Neuronal stem cell (in vitro differentiated cells): ENCODE measurements at places on chromosomes 2 and 18.
A peak's percentile ranks its signal among the peaks of the same experiment; 100 is the strongest.

DNA sequence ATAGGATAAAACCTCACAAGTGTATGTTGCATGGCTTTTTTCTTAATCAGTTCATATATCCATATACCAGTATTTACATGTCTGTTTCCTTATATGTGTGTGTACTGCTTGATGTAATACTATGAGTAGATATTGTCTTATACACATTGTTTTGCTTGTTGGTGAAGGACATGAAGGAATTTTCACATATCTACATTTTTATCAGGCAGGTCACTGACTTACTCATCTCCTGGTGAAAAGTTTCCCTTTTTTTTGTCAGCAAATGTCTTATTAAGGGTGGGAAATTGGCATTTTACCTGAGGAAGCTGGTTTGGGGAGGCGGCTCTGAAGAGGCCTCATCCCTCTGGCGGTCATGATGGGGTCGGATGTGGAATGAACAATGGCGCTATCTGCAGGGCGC, 61.4 kb upstream of the LYPD1 start:
- no peaks in the 10 kb centered on the region for H3K4me1 ChIP-seq
- no peaks in the 10 kb centered on the region for H3K27me3 ChIP-seq
- no peaks in the 10 kb centered on the region for H3K36me3 ChIP-seq
- no peak overlapping the region for H3K27ac ChIP-seq
- no peak overlapping the region for H3K4me3 ChIP-seq
- DNase-seq, result no peak

- peaks cover 3% of the 10 kb centered on the region for H3K4me1 ChIP-seq
- no peak for DNase-seq
- H3K36me3 ChIP-seq, result no peaks in the 10 kb centered on the region
- H3K27me3 ChIP-seq, result peaks cover 10% of the 10 kb centered on the region
- no peak overlapping the region for H3K4me3 ChIP-seq
Measured at GRCh38 chr2:88355486-88355885, 97.0 kb downstream of the FOXI3 start.

DNA sequence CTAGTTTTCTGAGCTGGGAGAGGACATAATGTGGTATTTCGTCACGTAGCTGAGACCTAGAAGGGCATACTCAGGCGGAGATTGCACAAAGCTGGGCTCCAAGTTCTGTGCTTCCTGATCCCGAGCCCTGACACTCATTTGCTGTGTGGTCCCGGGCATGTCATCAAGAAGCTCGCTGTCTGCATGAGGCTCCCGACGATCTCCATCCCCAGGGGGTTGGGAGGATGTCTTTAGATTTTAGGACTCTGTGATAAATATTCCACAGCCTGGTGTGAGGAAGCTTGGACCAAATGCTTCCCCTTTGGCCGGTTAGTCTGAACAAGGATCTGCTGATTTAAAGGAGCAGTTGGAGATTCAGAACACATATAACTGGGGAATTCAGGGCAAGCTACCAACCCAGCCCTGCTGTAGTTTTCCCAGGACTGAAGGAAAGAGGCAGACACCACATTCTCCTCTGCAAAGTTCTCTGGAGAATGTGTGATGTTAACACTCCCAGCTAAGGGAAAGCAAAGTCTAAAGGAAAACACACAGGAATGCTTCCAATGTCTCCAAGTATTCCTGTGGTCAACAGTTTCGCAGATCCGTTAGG, 2.3 kb downstream of the KCNE4 start:
- H3K27me3 ChIP-seq, result no peaks in the 10 kb centered on the region
- H3K36me3 ChIP-seq, result no peaks in the 10 kb centered on the region

DNA sequence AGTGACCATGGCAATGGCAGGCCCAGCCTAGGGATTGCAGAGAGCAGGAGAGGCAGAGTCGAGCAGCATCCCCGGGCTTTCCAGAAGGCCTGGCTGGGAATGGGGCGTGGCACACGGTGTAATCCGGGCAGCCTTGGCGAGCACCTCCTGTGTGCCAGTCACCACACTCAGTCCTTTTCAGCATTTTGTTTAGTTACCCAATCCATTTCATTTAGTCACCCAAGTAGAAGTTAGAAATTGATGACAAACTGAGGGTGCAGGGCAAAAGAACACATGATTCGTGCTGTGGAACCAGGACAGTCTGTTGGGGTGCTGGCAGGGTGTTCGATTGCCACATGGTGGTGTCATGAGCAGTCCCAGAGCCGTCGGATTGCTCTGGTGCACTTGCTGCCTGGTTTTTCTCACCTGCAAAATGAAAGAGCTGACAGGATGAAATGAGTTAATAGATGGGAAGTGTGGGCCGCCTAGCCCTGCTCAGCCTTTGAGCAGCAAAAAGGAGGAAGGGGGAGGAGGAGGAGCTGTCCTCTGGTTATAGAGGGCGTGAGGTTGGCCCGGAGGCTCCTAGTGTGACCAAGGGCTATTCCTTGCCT, 299.4 kb downstream of the AGAP1 start:
- no peak for DNase-seq
- H3K4me3 ChIP-seq, result no peak overlapping the region
- H3K36me3 ChIP-seq, result peaks cover 6% of the 10 kb centered on the region
- no peaks in the 10 kb centered on the region for H3K4me1 ChIP-seq
- no peaks in the 10 kb centered on the region for H3K27me3 ChIP-seq

GRCh38 chr2:176518823-176519222, 249.6 kb downstream of the MTX2 start:
- DNase-seq, result no peak
- H3K27me3 ChIP-seq, result peaks cover 3% of the 10 kb centered on the region
- no peak overlapping the region for H3K4me3 ChIP-seq
- peaks cover 3% of the 10 kb centered on the region for H3K4me1 ChIP-seq
- H3K36me3 ChIP-seq, result no peaks in the 10 kb centered on the region

DNA sequence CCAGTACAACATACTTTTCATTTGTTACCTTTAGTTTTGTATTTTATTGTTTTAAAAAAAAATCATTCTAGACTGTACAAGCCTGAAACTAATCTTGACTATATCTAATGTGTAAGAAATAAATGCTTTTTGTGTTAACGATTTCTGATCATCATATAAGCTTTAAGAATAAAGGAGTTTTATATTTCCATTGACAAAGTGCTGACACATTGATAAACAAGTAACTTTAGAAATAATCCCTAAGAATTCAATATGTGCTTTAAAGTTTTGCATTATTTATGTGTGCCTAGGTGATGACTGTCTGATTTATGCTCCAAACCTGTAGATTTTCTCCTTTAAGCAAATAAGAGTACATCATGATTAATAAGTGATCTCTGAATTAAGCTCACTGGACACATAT, 247.2 kb upstream of the BOD1L2 start:
- no peak overlapping the region for H3K27ac ChIP-seq
- H3K4me3 ChIP-seq, result no peak overlapping the region
- no peak for DNase-seq

- H3K4me3 ChIP-seq, result no peak within 1 kb of the TSS
- H3K27me3 ChIP-seq, result no peaks in the 10 kb centered on the region
- DNase-seq, result no peak
- no peaks in the 10 kb centered on the region for H3K36me3 ChIP-seq
- H3K27ac ChIP-seq, result no peak within 1 kb of the TSS
Measured at GRCh38 chr2:202072737-202073401, at the start of gene KIAA2012. TSS of gene KIAA2012 (plus strand) at chr2:202073255. CDS start at chr2:202073628, 373 bp downstream.

GRCh38 chr2:11998626-11999378, 252.4 kb downstream of the LPIN1 start:
- no peaks in the 10 kb centered on the region for H3K36me3 ChIP-seq
- no peaks in the 10 kb centered on the region for H3K4me1 ChIP-seq
- H3K27ac ChIP-seq, result no peak overlapping the region
- no peaks in the 10 kb centered on the region for H3K27me3 ChIP-seq

- H3K27me3 ChIP-seq, result no peaks in the 10 kb centered on the region
- H3K27ac ChIP-seq, result no peak overlapping the region
- no peak for DNase-seq
- H3K4me1 ChIP-seq, result peaks cover 13% of the 10 kb centered on the region
Measured at GRCh38 chr2:26890341-26891000, 42.5 kb downstream of the DPYSL5 start.

GRCh38 chr2:137348301-137348700, 583.0 kb downstream of the THSD7B start:
- H3K27me3 ChIP-seq, result no peaks in the 10 kb centered on the region
- DNase-seq, result no peak
- no peaks in the 10 kb centered on the region for H3K36me3 ChIP-seq

- peaks cover 3% of the 10 kb centered on the region for H3K27me3 ChIP-seq
- no peak overlapping the region for H3K27ac ChIP-seq
- DNase-seq, result no peak
- H3K36me3 ChIP-seq, result no peaks in the 10 kb centered on the region
Measured at GRCh38 chr2:48756289-48756688, 765 bp upstream of the LHCGR start.

- peaks cover 1% of the 10 kb centered on the region for H3K4me1 ChIP-seq
- no peaks in the 10 kb centered on the region for H3K27me3 ChIP-seq
- H3K36me3 ChIP-seq, result no peaks in the 10 kb centered on the region
- H3K27ac ChIP-seq, result no peak overlapping the region
Measured at GRCh38 chr18:73948497-73948896, 199.1 kb downstream of the FBXO15 start.

- no peak overlapping the region for H3K27ac ChIP-seq
- no peaks in the 10 kb centered on the region for H3K27me3 ChIP-seq
- H3K4me1 ChIP-seq, result peaks cover 7% of the 10 kb centered on the region
- DNase-seq, result no peak
- H3K36me3 ChIP-seq, result no peaks in the 10 kb centered on the region
Measured at GRCh38 chr2:212974692-212975091, 176.7 kb downstream of the IKZF2 start.

DNA sequence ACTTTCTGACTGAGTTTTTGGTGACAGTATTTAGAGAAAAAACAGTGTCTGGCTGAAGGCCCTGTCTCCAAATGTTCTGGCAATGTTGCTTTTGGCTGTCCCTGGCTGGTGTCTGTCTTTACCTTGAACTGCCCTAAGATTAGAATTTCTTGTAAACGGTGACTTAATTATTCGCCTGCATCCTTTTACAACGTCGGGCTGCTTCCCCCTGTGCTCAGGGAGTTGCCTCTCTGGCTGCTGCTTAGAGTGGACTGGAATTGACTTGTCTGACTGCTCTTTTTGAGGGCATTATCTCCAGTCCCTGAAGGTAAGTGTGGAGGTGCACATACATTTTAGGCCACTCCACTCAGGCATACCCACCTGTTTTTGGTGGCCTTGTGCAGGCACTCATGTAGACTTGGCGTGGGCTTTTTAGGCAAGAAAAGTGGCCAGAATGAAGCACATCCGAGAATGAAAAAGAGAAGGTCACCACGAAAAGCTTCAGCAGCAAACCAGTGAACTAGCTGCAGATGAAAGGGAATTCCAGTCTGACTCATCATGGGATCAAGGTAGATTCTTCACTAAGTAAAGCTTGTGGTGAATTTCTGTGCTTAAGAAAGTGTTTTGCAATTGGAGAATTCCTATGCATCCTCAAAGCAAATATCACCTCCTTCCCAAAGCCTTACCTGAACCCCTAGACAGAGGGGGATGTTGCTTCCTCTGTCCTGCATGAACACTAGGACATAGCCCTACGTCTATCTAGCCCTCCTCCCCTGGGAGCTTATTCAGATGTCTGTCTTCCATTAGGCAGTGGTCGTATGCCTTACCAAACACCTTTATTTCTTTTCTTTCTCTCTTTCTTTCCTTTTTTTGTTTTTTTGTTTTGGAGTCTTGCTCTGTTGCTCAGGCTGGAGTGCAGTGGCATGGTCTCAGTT, 230.3 kb upstream of the TRIB2 start:
- no peaks in the 10 kb centered on the region for H3K36me3 ChIP-seq
- no peaks in the 10 kb centered on the region for H3K4me1 ChIP-seq
- no peak for DNase-seq
- H3K27ac ChIP-seq, result no peak overlapping the region
- no peaks in the 10 kb centered on the region for H3K27me3 ChIP-seq

DNA sequence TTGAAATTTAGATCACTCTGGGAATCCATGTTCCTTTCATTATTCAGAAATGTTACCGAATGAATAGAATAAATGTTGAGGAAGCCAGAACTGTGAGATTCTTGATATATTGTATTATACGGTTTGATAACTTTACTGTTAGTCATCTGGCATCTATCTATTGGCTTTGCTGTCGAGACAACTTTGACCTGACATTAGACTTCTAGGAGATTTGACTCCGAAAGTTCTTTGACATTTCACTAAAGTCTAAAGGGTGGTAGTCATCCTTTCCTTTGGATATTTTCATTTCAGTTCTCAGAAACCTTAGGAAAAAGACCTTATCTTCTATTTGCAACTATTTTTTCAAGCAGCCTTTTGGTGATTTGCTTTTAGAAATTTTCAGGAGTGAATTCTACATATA, 1.9 kb downstream of the BMPR2 start:
- H3K27ac ChIP-seq, result no peak overlapping the region
- DNase-seq, result no peak
- H3K27me3 ChIP-seq, result no peaks in the 10 kb centered on the region
- no peaks in the 10 kb centered on the region for H3K36me3 ChIP-seq
- no peak overlapping the region for H3K4me3 ChIP-seq
- H3K4me1 ChIP-seq, result peaks cover 5% of the 10 kb centered on the region

DNA sequence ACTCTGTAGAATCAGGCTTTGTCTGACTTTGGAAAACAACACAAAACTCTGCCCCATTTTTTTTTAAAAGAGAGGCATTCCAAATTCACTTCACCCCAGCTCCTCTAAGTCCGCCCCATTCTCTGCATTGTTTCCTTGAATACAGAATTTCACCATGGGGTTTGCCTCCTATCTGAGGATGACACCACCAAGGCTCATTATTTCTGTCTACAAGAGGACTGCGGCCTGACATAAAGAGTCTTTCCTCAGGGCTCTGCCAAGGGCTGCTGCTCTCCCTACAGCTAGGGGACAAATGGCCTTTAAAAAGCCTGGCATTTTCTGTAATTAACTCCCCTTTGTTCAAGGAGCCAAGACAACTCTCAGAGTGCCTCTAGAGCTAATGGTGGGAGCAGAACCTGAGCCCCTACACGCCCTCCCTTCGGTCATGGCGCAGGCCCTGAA, 4.6 kb downstream of the CHST10 start:
- H3K4me1 ChIP-seq, result peaks cover 21% of the 10 kb centered on the region
- peak overlapping the region; percentile 81 for H3K27ac ChIP-seq
- H3K4me3 ChIP-seq, result no peak overlapping the region
- peak; percentile 53 for DNase-seq
- peaks cover 32% of the 10 kb centered on the region for H3K36me3 ChIP-seq

DNA sequence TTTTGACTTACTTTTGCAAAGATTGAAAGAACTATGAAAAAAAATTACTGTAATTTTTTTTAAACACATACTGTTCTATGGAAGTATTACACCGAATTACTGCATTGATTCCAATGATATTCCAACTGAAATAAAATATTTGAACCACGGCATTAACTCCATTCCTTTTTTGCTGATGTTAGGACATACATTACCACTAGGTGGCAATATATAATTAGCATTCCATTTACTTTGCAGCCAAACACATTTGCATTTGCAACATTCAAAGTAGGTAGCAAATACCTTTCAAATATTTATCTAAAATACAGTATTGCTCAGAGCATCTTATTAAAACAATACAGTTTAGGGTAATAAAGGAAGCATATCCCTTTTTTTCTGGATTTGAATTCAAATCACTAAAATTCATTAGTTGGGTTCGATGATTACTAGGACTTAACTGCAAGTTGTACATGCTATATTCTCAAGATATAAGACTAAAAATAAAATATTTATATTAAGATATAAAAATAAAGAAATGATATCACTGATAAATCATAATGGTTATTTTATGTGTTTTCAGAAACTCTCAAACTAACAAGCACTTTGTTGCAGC, 31.3 kb downstream of the LANCL1 start:
- DNase-seq, result no peak
- no peaks in the 10 kb centered on the region for H3K27me3 ChIP-seq
- no peak overlapping the region for H3K4me3 ChIP-seq
